Caudate nucleus (tissue), 63 donors: ENCODE measurements at places on chromosomes 7 and 10.

GRCh38 chr10:112052166-112052565, 131.4 kb downstream of the GPAM start:
- DNase-seq, result no peak

- DNase-seq, result no peak
These were observed 958.2 kb downstream of the GRID1 start for GRCh38 chr10:85408388-85408787.

GRCh38 chr7:4242706-4243105, 439.4 kb upstream of the FOXK1 start:
- DNase-seq, result no peak

DNA sequence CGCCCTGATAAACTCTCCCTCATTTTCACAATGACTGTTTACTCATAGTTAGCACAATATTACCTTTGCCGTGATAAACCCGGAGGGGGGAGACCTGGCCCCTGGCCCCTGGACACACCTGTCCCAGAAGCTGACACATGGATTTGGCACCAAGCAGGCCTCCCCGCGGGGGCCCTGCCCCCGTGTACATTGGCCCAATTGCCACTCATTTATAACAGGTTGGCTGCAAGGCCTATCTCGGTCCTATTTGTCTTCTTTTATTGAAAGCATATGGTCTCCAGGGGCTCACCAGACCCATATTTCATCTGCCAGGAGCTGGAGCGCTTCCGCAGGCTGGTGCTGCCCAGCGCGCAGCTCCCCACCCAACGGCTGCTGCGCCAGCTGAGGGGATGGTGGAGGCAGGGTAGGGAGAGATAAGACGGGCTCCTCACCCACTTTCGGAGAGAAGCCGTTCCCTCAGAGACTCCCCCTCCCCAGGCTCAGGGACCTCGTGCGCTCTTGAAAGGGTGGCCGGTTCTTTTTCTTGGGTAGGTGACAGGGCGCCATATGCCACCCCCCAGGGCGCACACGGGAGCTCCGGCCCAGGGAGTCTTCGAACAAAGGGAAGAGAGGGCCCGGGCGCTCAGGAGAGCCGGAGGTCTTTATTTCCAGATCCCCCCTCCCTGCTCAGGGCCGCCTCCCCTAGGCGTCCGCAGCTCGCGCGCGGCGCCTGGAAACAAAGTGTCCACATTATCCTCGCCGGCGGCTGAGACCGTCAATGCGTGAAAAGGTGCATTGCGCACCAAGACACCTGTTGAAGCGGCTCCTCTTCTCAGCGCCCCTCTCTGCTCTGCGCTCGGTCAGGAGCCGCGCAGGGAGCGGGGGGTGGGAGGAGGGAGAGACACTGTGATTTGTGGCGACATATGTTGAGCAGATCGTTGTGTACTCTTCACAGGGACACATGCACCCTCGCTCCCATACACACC, 4.3 kb upstream of the NEUROG3 start:
- no peak for DNase-seq

GRCh38 chr10:93404048-93404354, 78.1 kb downstream of the MYOF start:
- DNase-seq, result no peak

DNA sequence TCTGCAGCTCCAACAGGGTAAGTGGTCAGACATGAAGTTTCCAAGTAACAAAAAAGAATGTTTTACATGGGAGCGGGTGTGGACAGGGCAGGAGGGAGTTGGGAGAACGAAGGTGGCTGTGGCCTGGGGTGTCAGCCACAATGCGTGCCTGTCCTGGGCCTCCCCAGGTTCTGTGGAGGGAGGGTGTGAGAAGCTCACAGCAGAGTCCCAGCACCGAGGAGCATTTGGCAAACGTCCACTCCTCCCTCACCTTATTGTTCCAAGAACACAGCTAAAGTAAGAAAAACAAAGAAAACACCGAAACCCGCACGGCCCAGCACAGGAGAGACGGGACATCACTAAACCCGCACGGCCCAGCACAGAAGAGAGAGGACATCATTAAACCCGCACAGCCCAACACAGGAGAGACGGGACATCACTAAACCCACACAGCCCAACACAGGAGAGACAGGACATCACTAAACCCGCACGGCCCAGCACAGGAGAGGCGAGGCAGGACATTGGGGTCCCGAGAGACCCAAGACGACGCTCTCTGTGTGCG, 226.4 kb downstream of the MAD1L1 start:
- DNase-seq, result no peak

DNA sequence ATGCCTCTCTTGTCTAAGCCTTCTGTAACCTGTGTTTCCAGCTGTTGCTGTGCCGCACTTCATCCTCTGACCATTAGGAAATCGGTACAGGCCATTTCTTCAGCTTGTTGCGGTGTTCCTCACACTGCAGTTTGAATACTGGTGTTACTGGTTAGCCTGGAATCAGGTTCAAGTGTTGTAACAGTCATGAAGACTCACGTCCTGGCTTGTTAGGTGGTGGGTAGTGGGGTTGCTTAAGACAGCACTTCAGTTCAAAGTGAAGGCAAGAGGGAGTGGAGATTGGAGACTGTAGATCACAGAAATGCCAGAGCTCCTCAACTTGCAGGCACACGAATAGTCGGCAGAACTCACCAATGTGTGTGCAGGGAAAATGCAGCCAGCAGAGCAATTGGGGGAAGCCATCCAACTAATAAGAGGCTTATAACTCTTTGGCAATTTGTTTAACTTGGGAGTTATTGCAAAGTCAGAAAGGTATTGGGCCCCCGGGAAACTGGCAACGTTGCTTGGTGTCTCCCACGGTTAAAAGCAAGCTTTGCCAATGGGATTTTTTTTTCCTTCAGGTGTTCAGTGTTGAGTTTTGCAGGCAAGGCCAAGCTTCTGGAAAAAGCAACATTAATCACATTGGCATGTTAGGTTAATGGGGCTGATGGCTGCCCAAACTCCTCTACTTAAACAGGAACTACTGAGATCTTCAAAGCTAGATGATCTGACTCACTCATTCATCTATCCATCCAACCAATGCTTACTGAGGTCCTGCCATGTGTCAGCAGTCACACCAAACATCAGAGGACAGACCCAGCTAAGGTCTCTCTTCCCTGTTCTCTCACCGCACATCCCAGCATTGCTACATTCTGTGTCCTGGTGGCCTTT, 380.9 kb downstream of the GATA3 start:
- no peak for DNase-seq

DNA sequence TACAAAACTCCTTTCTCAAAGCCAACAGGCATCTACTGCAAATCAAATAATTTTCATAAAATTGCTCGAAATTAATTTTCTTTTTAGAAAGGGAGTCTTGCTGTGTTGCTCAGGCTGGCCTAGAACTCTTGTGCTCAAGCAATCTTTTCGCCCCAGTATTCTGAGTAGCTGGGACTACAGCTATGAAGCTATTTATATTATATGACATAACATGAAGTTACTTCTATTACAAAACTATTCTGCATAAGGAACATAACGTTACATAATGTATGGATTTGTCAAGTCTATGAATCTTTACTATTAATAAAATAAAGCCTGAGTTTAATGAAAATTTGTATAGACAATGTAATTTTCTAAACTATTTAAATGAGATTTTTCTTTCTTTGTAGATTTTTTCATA, 415.0 kb downstream of the PARD3 start:
- DNase-seq, result no peak

DNA sequence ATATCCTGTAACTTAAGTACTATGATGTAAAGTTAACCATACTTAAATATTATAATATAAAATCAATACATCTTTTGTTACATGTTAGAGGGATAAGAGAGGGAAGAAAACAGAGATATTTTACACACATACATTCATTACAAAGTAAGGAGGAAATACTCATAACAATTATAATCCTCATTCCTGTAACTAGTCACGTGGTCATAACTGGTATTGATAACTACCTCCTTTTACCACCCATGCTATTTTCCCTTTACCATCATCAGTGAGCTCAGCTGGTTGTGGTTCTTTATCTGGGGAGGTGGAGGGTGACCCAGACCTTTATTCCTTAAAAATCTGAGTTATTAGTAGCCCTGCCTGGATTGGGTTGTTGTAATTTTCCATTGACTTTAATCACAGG, 8.3 kb downstream of the GIMAP8 start:
- DNase-seq, result no peak

- no peak for DNase-seq
These were observed 14.1 kb upstream of the SOSTDC1 start for GRCh38 chr7:16479591-16479990.

DNA sequence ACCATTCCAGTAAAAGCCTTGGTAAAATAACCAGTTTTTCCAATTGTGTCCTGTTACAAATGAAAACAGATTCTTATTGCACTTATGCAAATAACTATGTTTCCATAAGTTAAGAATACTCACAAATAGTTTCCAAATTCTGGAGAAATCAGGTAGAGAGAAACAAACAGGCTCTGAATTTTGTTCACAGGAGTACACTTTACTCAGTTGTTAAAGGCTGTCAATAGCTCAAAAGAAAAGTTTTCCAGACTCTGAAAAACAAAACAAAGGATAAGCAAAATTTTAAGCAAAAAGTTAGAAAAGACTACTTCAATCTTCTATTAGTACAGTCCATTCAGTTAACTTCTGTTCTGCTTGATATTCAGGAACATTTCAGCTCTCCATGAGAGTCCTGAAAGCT, 32.8 kb upstream of the ZNF365 start:
- DNase-seq, result no peak

DNA sequence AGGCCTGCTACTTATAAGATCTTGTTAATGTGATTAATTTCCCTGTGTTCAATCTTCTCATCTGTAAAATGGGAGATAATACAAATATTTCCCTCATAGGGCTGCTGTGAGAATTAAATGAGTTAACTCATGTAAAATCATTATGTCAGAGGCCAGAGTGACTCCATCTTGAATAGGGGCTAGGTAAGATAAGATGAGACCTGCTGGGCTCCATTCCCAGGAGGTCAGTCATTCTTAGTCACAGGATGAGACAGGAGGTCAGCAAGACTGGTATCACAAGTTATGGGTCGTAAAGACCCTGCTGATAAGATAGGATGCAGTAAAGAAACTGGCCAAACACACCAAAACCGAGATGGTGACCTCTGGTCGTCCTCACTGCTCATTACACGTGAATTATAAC, 200.7 kb downstream of the CYP26A1 start:
- no peak for DNase-seq

GRCh38 chr10:67861750-67862432, 22.6 kb upstream of the SIRT1 start:
- no peak for DNase-seq

GRCh38 chr7:3301831-3302618, 973 bp downstream of the SDK1 start:
- DNase-seq, result no peak
